Hindlimb muscle (tissue), 1 donor: ENCODE measurements at places on chromosomes 1 and 21. TPM values are rescaled to one million over a fixed set of nuclear protein-coding genes. Genes with fewer than 3 reads are reported as not detected.

FCGR1A gene
- polyA plus RNA-seq, result 3.0 TPM

UBL4B gene
- not detected for polyA plus RNA-seq

OR2L5 gene
- polyA plus RNA-seq, result not detected

C1QTNF12 gene
- 3.6 TPM for polyA plus RNA-seq

NR1I3 gene
- 1.1 TPM for polyA plus RNA-seq

KRTAP10-11 gene
- polyA plus RNA-seq, result not detected

S100A7A gene
- not detected for polyA plus RNA-seq

PDE4B gene
- 18.0 TPM for polyA plus RNA-seq
